Osteoblast (primary cell): ENCODE measurements at places on chromosomes 6 and 20. TPM values are rescaled to one million over a fixed set of nuclear protein-coding genes. Genes with fewer than 3 reads are reported as not detected.

DNA sequence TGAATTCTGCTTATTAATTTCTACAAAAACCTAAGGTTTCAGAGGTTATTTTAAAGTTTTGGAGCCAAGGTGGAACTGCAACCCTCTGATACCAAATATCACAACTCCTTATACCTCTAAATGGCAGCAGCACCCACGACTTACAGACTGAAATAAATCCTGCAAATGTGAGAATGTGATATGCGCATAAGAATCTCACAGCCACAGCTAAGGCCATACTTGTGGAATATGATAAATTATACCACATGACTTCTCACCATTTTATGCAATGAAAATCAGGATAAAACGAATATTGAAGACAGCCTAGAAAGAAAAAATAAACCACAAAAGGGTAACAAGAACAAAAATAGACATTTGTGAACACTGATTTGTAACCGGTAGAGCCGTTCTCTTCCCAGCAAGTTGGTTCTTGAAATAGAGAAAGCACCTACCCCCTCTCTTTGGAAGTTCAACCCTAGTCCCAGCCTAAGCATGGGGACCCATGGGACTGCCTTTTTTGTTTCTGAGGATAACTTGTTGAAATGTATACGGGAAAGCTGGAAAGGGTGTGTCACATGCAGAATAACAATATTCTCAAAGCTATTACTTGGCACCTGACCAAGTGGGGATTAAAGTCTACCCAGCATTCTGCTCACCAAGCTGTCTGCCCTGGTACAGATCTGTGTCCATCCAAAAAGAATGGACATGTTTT is 47.1 kb upstream of the MCM9 start:
- no peak overlapping the region for H3K27ac ChIP-seq
- H3K4me3 ChIP-seq = no peak overlapping the region
- no peaks in the 10 kb centered on the region for H3K4me1 ChIP-seq
- no peak for DNase-seq
- no peaks in the 10 kb centered on the region for H3K36me3 ChIP-seq
- no peaks in the 10 kb centered on the region for H3K27me3 ChIP-seq

Gene PARD6B
- 0.72 and 0.88 TPM in 2 replicates for total RNA-seq

DNA sequence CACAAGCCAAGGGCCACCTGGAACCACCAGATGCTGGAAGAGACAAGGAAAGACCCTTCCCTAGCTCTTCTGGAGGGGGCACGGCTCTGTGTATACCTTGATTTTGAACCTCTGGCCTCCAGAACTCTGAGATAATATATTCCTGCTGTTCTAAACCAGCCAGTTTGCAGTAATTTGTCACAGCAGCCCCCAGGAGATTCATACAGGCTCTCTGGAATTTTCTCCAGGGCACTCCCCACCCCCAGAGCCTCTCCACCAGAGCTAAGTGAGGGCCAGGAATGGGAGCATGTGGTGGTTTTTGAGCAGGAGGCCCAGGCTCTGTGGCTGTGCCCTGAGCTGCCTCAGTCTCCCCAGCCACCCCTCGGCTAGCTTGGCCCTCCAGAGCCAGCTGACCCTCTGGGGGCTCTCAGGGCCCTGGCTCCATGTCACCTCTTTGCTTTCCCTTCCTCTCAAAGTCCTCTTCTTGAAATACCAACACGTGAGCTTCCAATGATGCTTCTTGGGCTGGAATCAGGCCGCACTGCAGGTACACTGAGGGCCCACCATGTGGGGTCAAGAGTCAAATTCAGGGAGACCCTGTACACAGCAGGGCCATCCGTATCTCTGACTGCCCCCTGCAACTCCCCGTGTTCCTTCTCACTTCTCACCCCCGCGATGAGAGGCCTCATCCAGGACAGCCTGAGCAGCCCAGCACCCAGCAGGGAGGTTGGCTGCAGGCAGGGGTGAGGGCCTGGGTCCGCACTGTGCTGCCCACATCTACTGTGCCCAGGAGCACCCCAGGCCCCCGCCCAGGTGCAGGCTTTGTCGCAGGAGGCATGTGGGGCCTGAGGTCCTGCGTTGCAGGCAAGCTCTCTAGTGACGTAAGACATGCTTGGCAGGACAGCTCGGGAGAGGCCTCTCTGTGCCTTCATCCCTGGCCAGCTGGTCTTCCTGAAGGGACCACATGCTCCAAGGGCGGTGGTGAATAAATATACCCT is 155.5 kb downstream of the ANKRD60 start:
- no peak overlapping the region for H3K27ac ChIP-seq
- H3K36me3 ChIP-seq = no peaks in the 10 kb centered on the region
- peaks cover 10% of the 10 kb centered on the region for H3K4me1 ChIP-seq
- peak; percentile 72 for DNase-seq

GRCh38 chr20:19094959-19095541 is 117.4 kb upstream of the SLC24A3 start:
- no peaks in the 10 kb centered on the region for H3K4me1 ChIP-seq
- DNase-seq = no peak
- no peaks in the 10 kb centered on the region for H3K36me3 ChIP-seq

Gene CDSN
- not detected in 2 replicates for total RNA-seq

GRCh38 chr20:39349240-39349639 is 387.1 kb downstream of the DHX35 start:
- H3K36me3 ChIP-seq = no peaks in the 10 kb centered on the region
- DNase-seq = no peak
- no peaks in the 10 kb centered on the region for H3K4me1 ChIP-seq
- no peaks in the 10 kb centered on the region for H3K27me3 ChIP-seq
- H3K4me3 ChIP-seq = no peak overlapping the region
- H3K27ac ChIP-seq = no peak overlapping the region

- H3K36me3 ChIP-seq = peaks cover 4% of the 10 kb centered on the region
- H3K27ac ChIP-seq = peak overlapping the region; percentile 88
- H3K27me3 ChIP-seq = no peaks in the 10 kb centered on the region
- DNase-seq = no peak
- peaks cover 57% of the 10 kb centered on the region for H3K4me1 ChIP-seq
- H3K4me3 ChIP-seq = peak overlapping the region; percentile 4
These were observed 146.0 kb upstream of the BEND6 start for GRCh38 chr6:56808871-56809359.

DNA sequence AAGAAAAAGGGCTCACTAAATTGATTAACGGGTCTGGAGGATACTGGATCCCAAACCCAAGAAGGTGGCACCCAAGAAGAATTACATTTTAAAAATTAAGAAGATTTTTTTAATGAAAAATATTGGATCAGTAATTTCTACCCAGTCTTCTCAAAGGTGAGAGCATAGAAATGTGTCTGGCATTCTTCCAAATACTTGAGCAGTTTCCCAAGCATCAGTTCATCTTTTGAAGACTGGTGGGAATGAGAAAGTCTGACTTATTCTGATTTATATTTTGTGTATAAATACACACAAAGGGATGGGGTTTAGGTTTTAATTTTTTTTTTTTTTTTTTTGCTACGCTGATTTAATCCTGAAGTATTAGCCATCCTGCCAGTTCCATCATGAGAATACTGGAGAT is 3.3 kb downstream of the MGME1 start:
- no peaks in the 10 kb centered on the region for H3K27me3 ChIP-seq
- no peak for DNase-seq
- H3K36me3 ChIP-seq = peaks cover 4% of the 10 kb centered on the region
- H3K4me1 ChIP-seq = peaks cover 31% of the 10 kb centered on the region

Gene CAGE1
- under 0.01 TPM in 2 replicates for total RNA-seq

GRCh38 chr20:219290-220115 is 7.6 kb upstream of the DEFB129 start:
- no peaks in the 10 kb centered on the region for H3K36me3 ChIP-seq
- no peaks in the 10 kb centered on the region for H3K4me1 ChIP-seq
- no peak overlapping the region for H3K27ac ChIP-seq
- H3K4me3 ChIP-seq = no peak overlapping the region
- H3K27me3 ChIP-seq = no peaks in the 10 kb centered on the region

DNA sequence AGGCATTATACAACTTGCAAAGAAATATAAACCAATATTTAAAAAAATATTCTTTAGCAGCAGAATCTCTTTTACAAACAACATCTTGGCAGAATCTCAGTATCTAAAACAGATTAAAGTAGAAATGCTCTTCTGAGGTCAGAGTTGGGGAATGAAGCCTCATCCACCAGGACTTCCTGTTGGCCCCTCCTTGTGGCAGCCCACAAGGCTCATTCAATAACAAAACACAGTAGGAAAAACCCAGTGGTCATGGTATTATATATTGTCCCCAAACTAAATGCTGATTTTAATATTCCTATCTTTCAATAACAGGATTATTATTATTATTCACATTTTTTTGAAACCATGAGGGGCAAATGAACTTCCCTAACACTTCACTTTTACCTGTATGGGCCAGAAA is 368.6 kb downstream of the BTBD9 start:
- no peaks in the 10 kb centered on the region for H3K27me3 ChIP-seq
- no peak overlapping the region for H3K4me3 ChIP-seq
- H3K36me3 ChIP-seq = no peaks in the 10 kb centered on the region
- peak overlapping the region; percentile 52 for H3K27ac ChIP-seq

DNA sequence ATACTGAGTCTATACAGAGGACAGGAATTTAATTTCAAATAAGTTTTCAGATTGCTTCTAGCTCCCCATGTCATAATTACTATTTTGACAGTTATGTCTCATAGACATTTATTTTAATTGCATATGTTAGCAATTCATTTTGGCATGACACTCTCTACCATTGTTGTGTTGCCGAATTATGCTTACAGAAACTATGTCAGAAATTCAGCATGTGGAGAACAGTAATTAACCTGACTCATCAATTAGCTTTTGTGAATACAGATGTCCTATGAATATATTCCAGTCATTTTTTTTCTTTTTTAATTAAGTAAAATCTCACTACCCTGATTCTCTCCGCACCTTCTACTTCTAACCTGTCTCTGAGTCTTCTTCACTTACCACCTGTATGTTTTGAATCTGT is 105.1 kb downstream of the NKAIN2 start:
- H3K4me3 ChIP-seq = no peak overlapping the region
- no peaks in the 10 kb centered on the region for H3K27me3 ChIP-seq
- no peak for DNase-seq
